ENCODE measurements at places on chromosomes 1 and 21.

GRCh38 chr1:161993576-161993975, 30.1 kb downstream of the OLFML2B start:
- no peak for DNase-seq

- DNase-seq = no peak
Measured at GRCh38 chr1:109231066-109231465, 17.3 kb downstream of the SARS1 start.

DNA sequence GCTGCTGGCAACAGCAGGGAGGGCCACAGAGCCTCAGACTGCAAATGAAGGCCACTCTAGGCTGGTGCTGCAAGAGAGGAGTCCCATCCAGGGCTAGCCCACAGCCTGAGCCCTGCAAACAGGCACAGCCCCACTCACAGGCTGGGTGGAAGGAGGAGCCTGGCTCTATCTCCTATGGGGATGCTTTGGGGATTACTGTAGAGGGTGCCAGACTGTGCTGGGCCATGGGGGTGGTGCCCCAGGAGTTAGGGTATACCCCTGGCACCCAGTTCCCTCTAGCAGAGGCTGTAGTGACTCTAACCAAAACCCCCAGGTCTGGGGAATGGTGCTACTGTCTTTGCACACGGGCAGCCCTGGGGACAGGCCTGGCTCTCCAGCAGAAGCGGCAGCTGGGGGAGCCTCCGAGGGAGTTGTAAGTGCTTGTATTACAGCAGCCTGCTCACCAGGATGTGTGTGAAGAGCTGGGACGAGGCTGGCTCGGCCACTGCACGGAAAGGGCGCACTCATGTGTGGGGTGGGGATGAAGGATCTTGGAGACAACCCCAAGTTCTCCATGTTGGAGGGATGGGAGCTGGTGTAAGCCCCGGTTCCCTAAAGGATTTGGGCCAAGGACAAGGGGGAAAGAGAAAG, 23.4 kb upstream of the EVA1B start:
- no peak for DNase-seq

DNA sequence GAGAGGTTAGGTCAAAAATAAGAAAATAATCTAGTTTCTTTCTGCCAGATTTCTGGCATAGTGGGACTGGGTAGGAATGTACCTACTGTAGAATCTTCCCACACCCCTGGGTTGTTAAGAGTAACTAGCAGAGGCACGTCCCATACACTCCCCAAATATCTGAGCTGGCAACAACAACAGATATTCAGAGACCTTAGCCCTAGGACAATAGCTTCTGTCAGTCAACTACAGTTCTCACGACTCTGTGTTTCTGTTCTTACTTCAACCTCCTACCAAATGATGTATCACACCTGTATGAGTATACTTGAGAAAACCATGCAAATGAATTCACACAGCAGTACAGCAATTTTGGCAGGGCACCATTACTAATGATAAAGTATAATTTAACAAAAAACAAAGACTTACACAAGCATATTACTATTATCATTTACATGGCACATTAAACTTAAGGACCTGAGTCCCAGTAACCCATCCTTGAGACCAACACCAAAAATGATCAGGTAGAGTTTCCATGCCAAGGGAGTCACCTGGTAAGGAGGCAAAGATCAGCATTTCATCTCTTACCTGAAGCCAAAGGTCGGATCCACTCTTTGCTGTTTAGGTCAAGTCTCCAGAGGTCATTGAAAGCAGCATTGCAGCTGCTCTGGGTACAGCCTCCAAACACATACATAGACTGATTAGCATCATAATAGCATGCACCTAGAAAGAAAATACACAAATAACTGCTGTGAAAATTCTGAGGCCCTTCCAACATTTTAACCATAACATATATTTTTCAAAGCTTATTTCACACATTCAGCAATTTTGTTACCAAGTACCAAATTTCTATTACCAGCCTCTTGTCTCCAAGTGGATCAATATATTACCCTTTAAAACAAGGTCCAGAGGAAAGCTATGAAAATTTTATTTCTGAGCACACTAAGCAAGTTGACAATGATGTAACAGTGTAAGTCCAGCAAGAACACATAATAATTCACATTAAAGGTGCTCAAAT, 57.5 kb upstream of the CPLANE2 start:
- no peak for DNase-seq

DNA sequence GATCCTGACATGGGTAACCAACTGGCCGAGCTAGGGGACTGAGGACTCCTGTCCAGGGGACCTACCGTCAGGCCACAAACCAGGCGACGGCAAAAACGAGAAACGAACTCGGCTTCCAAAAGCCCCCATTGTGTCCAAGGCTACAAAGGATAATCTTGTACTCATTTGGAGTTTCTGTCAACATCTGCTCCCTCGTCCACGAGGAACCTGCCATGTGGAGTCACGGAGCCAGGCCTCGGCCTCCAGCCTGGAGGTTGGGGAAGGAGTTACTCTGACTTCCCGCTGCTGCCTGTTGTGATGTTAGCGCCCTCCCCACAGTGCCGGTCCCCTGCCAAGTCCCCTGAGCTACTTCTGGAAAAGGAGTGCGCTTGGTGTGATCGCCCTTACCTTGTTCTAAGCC, 7.3 kb downstream of the KRTAP10-1 start:
- no peak for DNase-seq

DNA sequence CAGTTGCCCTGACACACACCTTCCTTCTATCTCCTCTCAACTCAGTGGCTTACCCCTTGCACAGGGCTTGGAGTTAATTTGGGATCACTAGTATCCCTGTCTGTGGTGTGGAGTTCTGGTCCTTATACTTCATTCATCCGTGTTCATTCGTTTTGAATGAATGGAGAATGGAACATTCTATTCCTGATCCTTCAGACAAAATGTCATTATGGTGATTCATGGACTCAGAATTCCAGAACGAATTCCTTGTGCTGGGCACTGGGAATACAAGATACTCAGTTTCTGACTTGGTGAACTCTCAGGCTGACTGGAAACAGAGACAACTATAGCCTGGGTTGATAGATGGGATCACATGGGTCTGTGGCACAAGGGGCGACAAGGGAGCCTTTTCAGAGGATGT, 49.9 kb upstream of the TRABD2B start:
- DNase-seq = peak; percentile 57

DNA sequence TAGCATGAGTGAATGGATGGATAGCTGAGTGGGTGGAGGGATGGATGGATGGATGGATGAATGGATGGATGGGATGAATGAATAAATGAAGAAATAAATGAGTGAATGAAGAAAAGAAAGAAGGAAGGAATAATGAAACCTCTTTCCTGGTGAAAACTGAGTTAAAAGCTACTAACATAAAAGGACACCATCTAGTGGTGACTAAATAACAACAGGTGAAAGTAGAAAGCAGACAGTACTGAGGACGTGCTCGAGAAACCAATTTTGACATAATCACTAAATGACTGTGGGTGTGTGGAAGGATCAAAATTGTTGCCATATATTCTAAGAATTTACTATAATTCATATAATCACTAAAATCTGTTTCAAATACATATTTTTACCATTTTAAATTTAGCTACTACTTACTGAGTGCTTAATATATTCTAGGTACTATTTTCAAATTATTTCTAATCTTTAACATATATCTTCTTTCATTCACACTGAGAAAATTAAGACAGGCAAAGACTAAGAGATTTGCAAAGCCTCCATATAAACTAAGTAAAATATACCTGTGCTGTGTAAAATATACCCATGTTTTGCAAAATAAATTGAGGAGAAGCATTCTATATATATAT, 522.9 kb downstream of the LRRIQ3 start:
- peak; percentile 68 for DNase-seq

DNA sequence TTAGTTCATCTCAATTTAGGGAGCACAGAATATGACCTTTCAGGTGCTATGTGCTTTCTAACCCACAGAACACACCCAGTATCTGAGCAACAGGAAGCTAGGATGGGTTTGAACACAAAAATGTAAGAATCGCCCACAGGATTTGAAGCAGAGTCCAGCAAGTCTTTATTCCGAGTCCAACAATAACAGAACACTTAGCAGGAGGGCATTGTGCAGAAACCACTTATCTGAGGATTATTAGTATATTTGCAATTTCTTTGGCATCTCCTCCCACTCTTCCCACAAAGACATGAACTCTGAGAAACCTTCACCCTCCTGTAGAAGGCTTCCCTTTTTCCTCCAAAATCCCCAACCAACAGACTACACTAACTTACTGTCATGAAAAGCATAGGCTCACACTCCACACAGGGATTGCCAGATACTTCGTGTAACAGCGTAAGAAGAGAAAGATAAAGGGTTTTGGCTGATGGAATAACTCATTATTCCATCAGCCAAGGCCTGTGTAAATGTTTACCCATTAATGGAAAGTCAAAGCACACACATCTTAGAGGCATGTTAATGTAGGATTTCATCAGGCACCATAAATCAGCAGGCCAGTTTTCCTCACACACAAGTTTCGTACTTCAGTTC, 16.1 kb downstream of the SIPA1L2 start:
- DNase-seq = peak; percentile 97

GRCh38 chr21:31570824-31571566, 88.5 kb upstream of the SOD1 start:
- DNase-seq = no peak

- no peak for DNase-seq
Measured at GRCh38 chr1:15075817-15076216, 77.7 kb upstream of the TMEM51 start.

DNA sequence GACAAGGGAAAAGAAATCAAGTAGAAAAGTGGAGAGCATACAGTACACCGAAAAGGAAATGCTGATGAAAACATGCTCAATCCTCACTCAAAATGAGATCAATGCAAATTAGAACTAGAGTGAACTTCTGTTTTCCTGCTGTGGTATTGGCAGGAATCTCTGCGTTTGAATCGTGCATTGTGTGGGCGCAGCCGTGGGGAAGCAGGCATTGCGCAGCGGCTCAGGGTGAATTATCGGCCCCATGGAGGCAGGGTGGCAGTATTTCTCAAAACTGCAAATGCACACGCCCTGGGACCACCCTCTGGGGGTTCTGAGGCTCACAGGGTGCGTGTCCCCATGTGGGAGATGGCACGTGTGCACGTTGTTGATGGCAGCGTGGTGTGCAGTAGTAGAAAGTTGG, 140.6 kb downstream of the PEX14 start:
- DNase-seq = no peak

DNA sequence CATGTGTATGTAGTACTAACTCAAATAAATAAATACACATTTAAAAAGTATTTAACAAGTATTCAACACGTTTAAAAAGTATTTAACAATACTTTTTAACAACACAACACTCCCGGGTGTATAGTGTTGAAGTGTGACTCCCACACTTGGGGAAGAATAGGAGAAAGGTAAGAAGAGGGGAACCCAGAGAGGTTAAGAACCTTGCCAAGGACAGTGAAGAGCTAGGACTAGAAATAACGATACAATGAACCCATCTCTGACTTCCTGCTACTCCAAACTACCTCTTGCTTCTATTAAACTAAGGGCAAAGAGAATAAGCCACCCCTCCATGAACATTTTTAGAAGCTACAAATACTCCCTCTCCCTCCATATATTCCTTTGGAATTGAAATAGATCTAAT, 1.7 kb upstream of the GFI1 start:
- no peak for DNase-seq

DNA sequence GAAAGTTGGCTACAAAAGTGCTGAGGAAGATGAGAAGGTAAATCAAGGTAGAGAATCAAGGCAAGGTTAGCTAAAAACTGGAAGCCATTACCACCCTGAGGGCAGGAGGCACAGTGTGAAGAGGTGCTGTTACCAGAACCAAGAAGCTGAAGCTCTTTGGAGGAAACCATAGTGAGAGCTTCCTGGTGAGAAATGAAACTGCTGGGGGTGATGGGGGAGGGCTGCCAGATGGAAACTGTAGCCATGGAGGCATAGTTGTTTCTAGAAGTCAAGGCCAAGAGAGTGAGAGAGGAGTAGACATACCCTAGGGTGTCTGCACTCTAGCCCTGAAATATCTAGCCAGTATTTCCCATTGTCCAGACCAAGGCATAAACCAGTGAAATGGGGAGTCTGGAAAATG, 28.7 kb downstream of the IFI44 start:
- DNase-seq = no peak

GRCh38 chr1:246108278-246108925, 398.7 kb downstream of the SMYD3 start:
- no peak for DNase-seq

GRCh38 chr1:227562933-227563323, 428 bp upstream of the ZNF678 start:
- no peak for DNase-seq

- no peak for DNase-seq
Measured at GRCh38 chr1:87435484-87435883, 106.8 kb downstream of the LMO4 start.

DNA sequence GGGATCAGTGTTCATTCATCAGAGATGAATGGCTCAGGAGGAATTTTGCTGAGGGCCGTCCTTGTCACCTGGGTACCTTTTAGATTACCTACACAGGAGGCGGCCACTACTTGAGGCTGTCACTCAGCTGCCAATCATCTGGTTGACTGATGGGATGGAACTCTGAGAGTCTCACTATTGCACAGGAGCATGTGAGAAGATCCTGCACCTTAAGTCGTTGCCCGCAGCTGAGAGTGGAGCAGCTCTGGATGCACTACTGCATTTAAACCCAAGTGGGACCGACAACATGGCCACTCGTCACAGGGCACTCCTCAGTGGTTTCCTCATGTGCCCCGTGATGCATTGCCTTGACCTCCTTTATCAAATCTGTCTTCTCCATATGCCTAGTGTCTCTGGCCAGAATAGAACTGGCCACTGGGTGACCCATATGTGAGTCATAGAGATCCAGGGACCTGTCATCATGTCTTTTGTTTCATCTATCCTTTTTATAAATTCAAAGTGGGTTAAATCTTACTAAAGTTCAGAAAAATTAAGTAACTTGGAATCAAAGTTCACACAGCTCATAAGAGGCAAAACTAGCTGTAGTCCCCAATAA, 165.5 kb downstream of the ZSCAN20 start:
- DNase-seq = no peak

DNA sequence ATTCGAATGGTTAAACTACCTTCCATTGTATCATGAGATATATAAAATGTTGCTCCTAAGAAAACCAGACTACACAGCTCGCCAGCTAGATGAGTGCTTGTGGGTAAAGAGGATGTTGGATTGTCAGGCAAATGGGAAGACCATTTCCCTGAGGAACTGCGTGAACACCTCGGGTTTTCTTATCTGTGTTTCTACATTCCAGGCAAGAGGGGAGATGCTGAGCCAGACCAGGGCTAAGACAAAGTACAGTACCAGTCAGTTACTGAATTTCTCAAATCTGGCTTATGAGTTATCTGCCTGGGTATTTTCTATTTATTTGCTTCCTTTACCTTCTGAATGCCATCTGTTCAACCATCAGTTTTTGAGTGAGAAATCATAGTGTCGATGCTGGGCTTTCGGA, 170.8 kb downstream of the PLA2G4A start:
- DNase-seq = no peak

- peak; percentile 63 for DNase-seq
Measured at GRCh38 chr1:27606708-27607238, 2.8 kb upstream of the AHDC1 start.

- DNase-seq = no peak
Measured at GRCh38 chr1:183920651-183921050, 115.7 kb downstream of the RGL1 start.

- no peak for DNase-seq
Measured at GRCh38 chr1:36464605-36465393, 615 bp upstream of the MRPS15 start.

Measured in kidney glomerular epithelial cell (primary cell).